ENCODE measurements at places on chromosomes 2 and 18.

- no peak for DNase-seq
Observed at GRCh38 chr2:190420801-190421200, 12.6 kb downstream of the MFSD6 start.

DNA sequence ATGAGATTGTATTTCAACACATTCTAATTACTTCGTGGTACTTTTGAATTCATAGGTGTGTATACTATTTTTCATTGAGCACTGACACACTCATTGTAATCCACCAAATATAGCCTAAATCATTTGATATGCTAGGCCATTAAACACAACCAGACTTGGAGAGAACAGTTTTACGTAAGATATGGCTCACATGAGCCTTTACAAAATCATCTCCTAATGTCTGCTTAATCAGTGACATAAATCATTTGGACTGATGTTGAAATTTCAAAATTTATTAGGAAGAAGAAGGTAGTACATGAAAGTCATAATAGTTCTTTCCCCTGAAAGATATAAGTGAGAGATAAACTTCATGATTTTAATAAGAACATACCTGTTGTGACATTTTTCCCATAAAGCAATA is 550.2 kb upstream of the LINC00305 start:
- DNase-seq = no peak

DNA sequence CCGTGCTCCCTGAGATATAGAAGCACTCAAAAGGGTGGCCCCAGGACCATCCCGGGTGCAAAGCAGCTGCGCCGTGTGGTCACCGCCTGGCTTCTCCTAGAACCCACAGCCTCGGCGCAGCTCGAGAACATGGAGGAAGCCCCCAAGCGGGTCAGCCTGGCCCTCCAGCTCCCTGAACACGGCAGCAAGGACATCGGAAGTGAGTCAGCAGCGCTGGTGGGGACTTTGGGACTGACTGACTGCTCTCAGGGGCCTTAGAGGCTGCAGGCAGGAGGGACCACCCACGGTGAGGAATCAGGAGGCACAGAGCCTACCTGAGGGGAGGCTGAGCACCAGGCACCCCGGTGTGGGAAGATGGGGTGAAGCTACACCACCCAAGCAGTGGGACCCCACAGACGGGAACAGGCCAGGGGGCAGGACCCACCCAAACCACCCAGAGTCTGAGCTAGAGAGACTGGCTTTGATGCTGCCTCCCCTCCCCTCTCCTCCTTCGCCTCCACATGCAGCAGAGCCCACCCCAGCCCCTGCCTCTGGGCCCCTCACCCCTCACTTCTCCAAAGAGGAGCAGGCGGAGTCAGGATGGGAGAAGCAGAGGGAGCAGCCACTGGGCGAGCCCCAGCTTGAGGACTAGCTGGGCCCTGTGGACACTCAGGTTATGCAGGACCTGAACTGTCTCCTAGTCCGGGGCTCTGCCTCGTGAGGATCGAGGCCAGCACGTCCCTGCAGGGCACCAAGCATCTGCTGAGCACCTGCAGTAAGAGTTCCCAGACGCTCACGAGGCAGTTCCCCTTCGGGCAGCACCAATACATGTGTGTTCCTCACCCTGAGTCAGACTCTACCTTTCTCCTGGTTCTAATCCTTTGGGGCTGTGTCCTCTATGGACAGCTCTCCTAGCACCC is 28.7 kb downstream of the MTERF4 start:
- no peak for DNase-seq

- no peak for DNase-seq
Observed at GRCh38 chr2:173855661-173856060, 109.5 kb downstream of the SP3 start.

DNA sequence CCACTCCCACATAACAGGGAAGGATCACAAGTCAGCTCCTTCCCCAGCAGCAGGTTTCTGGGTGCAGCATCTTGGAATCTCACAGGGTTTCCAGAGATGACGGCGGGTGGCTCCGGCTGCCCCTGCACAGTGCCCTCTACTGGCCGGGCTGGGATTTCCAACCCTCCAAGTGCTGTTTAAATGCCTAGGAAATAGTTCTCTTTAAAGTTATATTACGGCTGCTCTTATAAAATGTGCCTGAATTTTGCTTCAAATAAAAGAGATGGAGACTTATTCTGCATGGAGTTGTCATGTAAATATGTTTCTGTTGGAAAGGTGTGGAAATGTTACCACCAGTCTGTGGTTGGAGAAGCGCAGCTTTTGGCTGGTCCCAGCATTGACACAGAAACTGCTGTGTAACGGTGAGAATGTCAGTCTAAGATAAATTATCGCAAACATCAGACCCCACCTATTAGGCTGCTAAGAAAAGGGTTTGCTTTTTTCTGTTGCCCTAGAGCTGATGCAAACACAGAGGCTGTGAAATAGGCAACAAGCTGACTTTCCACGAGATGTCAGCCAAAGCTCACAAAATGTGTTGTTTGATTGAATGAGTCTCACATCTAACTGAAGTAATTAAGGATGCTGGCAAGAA is 3.3 kb upstream of the HJURP start:
- DNase-seq = peak; percentile 21

- no peak for DNase-seq
Observed at GRCh38 chr2:232139786-232140562, 178.5 kb downstream of the DIS3L2 start.

DNA sequence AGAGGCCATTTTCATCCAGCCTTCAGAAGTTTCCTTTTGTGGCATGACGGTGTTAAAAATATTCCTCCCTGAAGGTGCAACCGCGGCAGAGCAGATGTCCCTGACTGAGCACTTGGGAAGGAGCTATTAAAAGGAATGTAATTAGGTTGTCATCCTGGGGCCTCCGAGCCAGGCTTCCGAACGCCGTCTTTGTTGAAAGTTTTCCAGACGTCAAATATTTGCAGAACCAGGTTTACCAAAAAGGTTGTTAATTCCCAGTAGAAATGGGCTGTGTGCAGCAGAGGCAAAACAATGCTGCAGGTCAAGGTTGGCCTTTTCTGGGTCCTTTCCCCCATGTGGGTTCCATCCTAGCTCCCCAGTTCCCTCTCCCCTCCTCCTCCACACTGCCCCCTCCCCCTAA is 110.0 kb upstream of the STPG4 start:
- no peak for DNase-seq

- no peak for DNase-seq
Observed at GRCh38 chr2:44894058-44894457, 47.4 kb upstream of the SIX3 start.

DNA sequence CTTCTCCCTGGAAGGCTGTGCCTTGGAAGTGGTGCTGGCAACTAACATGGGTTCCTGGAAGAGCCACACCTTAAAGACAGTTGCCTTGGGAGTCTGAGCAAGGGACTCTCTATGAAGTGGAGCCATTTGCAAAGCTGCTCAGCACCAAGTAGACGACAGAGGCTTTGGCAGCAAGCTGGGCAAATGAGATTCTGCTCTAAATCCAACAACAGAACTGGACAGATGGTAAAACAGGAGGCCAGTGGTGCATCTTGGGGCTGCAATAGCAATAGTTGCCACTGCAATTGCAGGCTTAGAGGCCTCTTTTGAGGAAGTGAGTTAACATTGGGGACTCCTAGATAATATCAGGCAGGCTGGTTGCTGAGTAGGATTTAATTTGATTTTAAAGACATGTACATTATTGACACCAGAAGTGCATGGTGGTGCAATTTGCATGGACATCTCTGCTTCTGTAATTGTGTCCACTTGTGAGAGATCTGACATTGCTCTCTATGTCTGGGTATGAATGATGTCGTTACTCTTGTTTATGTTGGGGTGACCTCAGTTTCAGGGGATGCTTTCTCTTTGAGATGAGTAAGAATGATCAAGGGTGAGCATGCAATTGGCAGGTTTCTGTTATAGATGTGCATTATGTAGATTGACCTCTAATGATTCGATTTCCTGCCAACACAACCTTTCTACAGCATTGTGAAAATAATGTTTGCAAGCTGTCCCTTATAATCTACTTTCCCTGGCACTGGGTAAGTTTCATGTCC is 568.3 kb upstream of the MEX3C start:
- no peak for DNase-seq

DNA sequence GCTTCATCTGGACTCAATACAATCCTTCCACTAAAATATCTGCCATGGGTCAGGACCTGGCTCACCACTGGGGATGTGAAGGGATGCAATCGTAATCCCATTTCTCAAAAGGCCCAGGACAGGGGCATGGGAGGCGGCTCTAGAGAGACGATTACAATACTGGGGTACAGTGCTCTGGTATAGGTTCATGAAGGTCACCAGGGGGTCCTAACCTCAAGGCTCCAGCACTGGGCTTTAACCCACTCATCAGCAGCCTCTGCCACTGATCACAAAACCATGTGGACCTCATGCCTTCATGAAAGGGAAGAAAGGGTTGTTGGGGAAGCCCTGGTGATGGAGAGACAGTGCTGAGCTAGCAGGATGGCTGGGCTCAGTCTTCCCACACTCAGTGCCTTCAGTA is 48.8 kb downstream of the ADD2 start:
- no peak for DNase-seq

DNA sequence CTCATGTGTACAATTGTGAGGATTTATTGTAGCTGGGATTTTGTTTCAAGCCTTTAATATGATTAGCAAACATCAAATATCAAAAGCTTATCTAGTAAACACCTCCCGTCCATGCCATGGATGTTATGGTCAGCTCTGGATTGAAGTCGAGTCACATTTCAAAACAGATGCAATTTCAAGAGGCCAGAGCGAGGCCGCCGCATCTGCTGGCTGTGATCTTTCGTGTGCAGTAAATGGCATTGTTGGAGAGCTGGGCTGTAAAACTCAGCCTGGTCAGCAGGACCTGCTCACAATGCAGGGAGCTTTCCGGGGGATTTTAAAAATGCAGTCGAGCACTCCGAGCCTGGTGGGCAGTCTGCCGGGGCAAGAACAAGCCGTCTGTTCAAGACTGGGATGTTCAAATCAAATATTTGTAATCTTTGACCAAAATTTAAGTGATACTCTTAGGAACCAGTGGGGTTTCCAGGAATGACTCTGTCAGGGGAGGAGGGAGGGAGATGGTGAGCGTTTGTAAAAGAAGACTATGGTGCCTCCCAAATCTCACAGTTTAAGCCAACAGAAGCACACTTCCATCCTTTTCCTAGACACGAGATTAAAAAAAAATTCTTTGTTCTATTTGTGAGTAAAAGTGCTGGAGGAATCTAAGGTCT is 97.6 kb downstream of the MYCN start:
- DNase-seq = no peak

- DNase-seq = no peak
Observed at GRCh38 chr18:55651236-55651635, 63.2 kb upstream of the TCF4 start.

DNA sequence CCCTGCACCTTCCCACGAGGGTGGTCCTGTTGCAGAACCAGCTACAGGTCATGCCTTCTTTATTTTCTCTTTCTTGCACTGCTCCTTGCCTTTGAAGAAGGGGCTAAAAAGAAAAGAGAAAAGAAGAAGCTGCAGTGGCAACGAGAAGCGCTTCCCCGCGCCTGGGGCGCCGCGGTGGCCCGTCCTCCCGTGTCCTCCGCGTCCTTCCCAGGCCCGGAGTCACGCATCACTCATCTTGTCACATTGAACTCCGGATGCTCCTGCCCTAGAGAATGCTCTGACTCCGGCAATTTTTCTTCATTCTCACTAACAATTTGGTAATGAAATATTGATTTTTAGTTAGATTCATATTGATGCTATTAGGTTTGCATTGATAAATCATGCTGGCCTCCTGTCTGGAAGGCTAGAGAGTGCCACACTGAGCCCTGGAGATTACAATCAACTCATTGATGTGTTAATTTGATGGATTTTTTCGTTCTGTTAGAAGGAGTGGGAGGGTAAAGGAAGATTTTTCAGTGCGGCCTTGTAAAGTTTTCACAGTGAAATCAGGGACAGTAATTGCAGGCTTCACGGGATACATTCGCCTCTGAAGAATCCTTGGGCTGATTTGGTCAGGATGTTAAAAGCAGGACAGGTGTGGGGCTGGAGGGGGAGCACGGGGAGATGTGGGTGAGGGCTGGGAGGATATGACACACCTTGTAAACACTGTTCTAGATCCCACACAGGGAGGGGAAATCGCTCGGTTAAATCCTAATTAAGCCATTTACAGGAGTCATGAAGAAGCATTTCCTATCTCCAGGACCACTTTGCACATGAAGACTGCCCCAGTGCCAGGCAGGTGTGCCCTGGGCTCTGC is 349.3 kb downstream of the ZNF516 start:
- DNase-seq = no peak

DNA sequence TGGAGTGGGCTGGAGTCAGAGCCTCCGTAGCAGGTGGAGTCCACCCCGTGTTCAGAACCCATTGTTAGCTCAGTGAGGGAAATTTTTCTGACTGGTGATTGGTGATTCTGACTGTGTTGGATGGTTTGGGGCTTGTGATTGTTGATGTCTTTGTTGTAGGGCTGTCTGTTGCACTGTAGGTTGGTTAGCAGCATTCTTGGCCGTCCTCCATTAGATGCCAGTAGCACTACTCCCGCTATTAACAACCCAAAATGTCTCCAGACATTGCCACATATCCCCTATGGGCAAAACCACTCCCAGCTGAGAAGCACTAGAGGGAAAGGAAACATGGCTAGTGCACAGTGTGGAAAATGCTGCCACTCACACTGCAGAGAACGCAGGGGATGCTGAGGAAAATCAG is 51.7 kb downstream of the ARMC9 start:
- DNase-seq = no peak

DNA sequence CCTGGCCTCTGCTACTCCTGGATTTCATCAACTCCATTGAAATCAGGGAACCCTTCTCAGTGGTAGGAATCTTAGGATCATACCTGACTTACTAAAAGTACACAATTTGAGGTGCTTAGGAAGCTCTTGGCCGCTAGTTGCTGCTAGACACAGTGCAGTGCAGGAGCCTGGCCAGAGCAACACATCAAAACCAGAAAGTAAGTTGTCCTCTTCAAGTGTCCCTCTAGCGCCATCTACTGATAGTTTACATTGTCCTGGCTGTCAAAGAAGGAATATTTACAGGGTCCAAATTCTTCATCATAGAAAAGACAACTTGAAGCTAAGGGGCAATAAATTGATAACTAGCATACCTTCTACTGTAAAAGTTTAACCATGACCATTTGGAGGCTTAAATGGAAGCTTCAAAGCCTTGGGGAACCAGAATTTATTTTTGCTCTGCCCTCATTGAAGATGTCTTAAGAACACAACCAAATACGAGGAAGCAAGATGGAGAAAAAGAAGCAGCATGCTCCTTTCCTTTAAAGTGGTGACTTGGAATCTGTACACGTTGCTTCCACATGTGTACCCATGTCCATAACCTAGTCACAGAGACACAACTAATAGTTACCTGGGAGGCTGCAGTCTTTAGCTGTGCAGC is 889.1 kb upstream of the GCFC2 start:
- no peak for DNase-seq

DNA sequence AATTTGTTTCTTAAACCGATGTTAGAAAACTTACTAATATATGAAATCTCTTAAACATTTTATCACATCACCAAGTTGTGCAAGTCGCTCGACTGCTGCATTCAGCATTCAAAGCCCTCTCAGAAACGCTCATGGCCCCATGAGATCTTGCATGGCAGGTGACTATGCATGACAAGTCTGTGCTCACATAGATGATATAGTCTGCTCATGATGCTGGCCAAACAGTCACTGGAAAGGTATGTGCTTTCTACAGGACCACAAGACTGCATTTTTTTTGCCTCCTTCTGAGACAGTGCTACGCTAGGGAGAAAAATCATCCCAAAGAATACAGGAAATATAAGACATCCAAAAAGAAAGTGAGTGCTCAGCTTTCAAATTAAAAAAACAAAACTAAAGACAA is 98.3 kb upstream of the ZBTB14 start:
- no peak for DNase-seq

GRCh38 chr18:75358928-75359327 is 68.6 kb downstream of the SMIM21 start:
- DNase-seq = no peak

- DNase-seq = no peak
Observed at GRCh38 chr2:151102226-151102625, 159.4 kb downstream of the RBM43 start.

- no peak for DNase-seq
Observed at GRCh38 chr2:218128781-218129457, 3.1 kb downstream of the CXCR2 start.
